ENCODE measurements at places on chromosomes 3 and 15.

DNA sequence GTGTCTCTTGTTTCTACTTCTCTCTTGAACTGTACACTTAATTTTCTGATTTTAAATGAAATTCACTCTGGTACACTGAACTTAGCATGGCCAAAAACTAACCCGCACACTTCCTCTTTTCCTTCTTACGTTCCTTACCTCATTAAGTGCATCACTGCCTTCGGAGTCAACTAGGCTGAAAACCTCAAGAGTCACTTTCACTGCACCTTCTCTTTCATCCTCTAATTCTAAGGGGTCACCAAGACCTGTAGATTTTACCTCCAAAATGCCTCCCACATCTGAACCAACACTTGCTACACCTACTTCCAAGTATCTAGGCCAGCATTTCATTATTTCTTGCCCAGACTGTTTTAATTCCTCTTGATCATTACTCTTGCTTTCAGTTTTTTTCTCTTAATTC is 6.6 kb downstream of the CBLB start:
- DNase-seq: peak; percentile 36

DNA sequence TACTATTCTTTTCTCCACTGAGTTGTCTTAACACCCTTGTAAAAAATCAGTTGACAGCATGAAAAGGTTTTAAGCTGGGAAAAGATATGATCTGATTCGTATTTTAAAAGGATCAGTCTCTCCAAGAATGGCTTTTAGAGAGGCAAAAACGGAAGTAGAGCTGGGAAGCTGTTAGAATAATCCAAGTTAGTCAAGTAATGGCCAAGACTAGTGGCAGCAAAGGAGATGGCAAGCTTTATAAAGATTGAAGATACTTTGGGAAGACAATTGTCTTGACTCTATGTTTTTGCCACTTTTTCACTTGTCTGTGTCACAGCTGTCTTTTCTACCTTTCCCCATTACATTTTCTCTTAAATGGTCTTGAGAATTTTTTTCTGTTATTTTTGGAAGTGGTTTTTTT is 243.5 kb upstream of the MANF start:
- no peak for DNase-seq

DNA sequence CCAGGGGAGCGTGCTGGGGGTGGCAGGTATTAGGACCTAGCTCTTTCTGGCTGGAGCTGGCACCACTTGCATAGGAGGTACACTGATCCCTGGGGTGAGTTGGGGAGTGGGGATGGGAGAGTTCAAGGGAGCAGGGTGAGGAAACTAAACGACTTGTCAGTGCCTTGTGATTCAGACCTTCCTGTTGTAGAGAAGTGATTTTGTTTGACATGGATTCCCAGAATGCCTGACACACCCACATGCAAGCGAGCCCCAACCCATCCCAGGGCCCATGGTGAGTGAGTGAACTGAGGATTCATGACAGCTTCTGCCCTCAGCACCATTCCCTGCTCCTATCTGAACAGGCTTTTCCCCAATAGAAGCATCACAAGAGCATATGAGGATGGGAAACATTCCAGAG is 15.6 kb upstream of the UBE2Q2 start:
- DNase-seq: no peak

- no peak for DNase-seq
Observed at GRCh38 chr3:77436908-77437307, 397.0 kb downstream of the ROBO2 start.

GRCh38 chr15:67144609-67145311 is 79.4 kb downstream of the SMAD3 start:
- peak; percentile 34 for DNase-seq

DNA sequence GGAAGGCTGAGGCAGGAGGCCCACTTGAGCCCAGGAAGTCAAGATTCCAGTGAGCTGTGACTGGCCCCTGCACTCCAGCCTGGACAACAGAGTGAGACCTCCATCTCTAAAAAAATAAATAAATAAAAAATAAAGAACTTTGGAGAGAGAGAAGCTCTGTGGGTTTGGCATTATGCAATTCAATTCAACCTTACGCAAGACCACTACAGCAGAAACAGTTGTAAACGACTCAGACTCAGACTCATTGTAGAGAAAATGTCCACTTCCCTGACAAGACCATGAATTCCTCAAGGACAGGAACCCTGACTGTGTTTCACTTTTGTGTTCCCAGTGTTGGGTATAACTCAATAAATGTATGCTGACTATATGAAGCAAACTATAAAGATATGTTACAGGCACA is 90.3 kb upstream of the C3orf80 start:
- no peak for DNase-seq

GRCh38 chr15:31162721-31163510 is 61.4 kb upstream of the TRPM1 start:
- no peak for DNase-seq

GRCh38 chr3:134371542-134372324 is 2.5 kb downstream of the AMOTL2 start:
- DNase-seq: no peak

DNA sequence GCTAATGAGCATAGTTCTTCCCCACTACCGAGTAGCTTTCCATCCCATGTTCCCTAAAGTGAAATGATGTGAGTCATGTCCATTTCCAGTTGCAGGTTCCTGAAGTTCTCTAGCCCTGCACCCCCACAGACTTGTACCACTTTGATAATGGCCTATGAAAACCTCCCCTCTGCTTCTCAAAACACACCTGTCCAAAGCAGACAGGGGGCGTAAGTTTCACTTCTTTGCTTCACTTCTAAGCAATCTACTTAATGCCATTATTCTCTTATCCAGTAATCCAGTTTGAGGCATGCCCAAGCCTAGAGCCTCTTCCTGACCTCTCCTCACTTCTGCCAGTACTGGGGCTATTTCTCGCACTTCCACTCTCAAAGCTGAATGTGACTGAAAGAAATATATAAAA is 305.1 kb downstream of the IGSF11 start:
- DNase-seq: no peak

DNA sequence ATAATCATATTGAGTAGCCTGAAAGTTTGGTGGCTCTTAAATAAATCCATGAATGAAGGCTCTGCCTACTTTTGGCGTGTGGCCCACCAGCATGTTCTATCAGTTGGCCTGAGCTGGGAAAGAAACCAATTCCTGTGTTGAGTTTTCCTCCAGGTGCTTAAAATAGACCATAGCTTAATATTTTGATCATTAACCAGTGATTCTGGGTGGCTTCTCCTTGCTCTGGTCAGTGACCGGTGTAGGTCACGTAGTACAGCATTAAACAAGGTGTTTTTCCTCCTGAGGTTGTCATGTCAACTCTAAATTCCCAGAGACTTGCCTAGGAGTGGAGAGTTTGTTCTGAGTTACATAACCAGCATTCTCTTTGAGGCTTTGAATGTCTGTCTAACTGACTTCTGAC is 1.3 kb downstream of the HHLA2 start:
- DNase-seq: no peak

DNA sequence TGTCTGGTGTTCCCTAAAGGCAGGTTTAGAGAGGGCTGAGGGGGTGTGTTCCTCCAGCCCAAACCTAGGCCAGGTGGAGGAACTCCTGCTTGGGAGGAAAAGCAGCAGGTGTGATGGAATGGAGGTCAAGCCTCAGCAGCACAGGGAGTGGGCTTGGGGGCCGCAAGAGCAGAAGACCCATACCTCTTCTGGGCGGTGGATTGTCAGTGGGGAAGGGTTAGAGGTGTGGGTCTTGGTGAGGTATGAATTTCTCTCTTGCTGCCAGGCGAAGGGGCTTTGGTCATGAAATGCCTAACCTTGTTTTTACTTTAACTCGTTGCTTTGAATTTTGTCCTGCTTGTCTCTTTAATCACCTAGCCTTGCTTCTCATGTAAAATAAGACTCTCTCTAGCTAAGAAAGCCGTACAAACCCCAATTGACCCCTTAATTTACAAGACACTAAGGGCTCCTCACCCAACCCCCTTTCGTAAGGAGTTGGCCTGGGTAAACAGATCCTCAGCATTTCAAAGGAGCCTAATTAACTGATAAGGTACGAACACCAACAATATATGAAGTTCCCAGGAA is 38.9 kb downstream of the DHX30 start:
- DNase-seq: no peak

GRCh38 chr15:33844186-33844585 is 124.1 kb upstream of the CHRM5 start:
- DNase-seq: no peak

GRCh38 chr3:141240687-141241615 is 9.3 kb downstream of the PXYLP1 start:
- no peak for DNase-seq

- DNase-seq: peak; percentile 53
Observed at GRCh38 chr3:142019794-142020320, 129.5 kb downstream of the TFDP2 start.

- no peak for DNase-seq
Observed at GRCh38 chr3:17360991-17361390, 381.4 kb downstream of the TBC1D5 start.

- DNase-seq: peak; percentile 19
Observed at GRCh38 chr15:91316126-91316525, 216.1 kb downstream of the SV2B start.

- DNase-seq: no peak
Observed at GRCh38 chr15:59300618-59301139, 72.0 kb downstream of the MYO1E start.

- DNase-seq: peak; percentile 48
Observed at GRCh38 chr3:12916159-12916558, 74.8 kb upstream of the RPL32 start.

DNA sequence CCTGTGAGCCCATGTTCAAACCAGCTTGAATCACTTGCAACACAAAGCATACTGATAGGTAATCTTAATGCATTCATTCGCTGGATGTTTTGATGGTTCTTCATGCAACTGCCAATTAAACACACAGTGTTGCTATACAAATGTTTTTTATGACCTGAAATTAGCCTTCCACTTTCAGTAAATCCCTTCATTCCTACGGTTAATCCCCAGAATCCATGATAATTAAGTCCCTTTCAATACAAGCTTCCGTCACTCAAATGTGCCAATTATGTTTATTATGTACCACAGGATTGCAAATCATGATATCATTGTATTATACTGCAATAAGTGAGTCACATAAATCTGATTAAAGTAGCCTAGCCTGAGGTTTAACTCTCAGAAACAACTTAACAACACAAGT is 14.5 kb upstream of the LYZL4 start:
- DNase-seq: no peak

DNA sequence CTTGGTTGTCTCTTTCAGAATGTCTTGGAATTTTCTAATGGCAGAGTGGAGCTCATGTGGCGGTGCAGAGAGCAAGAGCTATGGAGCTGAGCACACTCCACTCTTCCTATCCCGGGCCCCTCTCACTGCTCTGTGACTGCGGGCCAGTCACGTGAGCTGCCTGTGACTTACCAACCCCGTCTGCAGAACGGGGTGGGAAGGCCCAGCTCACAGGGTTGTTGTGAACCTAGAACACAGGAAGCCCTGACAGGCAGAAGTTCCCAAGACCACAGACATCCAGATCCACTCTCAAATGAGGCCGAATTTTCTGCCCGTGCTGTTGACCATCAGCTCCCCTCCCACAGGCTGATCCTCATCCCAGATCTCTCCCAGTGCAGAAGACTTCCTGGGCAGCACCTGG is 35.5 kb upstream of the PLXNA1 start:
- no peak for DNase-seq

DNA sequence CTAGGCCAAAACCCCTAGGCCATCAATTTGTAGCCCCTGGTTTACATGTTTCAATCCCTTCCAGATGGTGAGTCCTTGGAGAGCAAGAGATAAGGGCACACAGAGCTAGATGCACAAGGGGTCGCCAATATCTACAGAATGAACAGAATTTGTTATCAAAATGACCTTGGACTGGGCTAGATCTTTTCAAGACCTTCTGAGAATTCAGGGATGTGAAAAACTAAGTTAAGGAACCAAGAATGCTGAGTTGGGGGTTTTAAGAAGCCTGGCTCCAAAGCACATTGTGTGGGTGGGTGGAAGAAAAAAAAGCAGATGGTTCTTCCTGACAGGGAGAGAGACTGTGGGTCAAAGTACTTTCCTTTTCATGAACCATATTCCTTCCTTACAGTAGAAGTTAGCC is 10.2 kb downstream of the CDCP1 start:
- no peak for DNase-seq

DNA sequence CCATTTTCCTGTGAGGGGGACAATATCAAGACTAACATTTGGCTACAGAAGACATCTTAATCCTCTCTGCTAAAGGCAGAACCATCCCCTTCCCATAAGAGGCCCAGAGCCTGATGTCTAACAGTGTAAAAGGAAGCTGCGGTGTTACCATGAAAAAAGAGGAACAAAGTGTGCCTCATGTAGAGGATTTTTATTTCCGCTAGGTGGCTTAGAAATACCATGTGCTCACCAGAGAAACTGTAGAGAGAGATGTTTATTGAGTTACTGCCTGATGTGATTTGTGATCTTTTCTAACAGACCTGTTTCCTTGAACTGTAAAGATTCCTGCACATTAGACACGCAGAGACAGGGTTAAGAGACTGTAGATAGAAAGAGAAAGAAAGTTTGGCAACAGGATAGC is 22.0 kb downstream of the OR5H15 start:
- peak; percentile 41 for DNase-seq

DNA sequence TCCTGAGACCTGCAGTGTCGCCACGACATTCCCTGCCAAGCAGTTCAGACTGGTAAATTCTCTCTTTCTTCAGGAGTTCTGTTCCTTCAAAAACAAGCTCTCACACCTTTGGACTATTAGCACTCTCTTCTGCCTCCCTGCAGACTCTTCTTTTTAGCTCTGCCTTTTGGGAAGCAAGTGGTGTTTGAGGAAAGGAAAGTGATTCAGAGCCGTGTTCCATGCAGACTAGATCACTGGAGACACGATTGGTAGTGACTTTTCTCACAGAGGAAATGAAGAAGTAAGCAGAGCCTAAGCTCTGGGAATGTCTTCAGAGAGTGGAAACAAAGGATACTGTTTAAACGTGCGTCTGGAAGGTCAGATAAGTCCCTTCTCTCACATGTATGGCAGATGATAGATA is 270.6 kb upstream of the TPRG1 start:
- DNase-seq: no peak
